ENCODE measurements at places on chromosomes 7 and 10.

GRCh38 chr7:137006293-137006692 lies 137.8 kb downstream of the CHRM2 start:
- DNase-seq, result no peak

DNA sequence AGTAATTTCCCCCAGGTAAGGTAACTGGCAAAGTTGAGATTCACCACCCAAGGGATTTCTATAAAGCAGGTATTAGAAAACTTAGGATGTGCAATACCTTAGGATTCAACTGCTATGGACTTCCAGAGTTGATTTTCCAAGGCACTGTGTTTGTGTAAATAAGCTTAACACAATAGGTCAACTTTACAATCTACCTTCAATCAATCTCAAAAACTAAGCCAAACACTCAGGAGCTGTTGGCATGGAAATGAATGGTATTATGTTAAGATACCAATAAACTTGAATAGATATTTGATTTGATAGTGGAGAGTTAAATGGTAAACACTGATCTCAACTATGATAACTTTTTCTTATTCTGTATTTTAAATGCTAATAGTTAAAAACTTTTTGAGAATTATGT lies 762 bp upstream of the SEMA3E start:
- DNase-seq, result no peak

DNA sequence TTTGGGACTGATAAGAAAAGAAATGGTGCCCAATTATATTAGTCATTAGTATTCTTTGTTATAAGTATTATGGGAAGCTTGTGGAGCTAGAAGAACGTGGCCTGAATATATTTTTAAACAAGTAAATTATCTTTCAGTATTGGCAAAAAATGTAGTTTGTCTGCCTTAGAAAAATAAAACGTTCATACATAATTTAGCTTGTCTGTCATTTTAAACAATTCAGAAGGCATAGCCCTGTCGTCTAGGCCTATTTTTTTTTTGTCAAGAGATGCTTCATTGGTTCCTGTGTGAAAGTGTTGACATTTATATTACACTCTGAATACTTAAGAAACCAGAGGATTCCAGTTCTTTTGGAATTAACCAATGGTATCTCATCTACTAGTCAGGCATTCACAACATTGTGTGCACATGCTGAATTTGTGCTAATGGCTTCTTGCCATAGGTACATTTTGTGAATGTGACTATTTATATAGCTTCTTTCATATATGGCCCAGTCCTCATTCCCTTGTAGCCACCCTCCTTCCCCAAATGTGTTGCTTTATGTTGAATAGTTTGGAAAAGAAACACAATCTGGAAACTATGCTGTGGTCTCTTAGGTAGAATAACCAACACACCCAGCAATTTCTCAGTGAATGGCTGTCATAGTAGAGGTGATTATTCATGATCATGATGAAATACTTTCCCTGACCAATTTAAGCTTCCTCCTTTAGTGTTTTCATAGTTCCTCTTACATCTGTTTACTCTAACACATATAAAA lies 435.8 kb downstream of the EXOC4 start:
- no peak for DNase-seq

DNA sequence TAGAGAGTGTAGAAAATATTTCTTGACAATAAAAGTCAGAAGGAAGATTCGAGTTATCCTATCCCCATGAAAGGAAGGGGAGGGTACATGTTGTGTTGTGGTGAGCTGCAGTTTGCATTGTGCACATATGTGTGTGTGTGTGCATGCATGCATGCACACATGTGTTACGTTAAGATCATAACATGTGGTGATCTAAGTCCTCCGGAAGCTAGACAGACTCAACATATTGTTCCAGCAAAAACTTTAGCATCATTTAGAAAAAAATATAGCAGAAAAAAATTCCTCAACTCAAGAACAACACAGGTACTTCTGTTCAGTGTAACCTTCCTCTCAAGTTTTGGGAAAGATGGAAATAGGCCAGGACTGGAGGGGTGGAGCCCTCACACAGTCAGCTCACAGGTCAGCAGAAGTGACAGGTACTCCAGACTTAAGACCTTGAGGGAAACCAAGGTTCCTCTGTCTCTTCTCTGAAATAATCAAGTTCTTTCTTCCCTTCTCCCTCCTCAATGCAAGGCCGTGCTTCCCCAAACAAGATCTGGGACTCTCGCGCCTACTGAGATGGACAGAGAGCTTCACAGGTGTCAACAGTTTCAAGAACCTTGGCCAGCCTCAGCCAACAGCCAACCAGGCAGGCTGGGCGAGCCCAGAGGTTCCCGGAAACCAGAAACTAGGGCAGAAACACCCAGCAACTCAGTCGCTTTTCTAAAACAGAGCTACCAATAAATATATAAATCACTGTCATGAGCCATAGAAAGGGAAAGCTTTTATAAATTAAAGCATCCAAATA lies 205.2 kb downstream of the FAM107B start:
- no peak for DNase-seq

DNA sequence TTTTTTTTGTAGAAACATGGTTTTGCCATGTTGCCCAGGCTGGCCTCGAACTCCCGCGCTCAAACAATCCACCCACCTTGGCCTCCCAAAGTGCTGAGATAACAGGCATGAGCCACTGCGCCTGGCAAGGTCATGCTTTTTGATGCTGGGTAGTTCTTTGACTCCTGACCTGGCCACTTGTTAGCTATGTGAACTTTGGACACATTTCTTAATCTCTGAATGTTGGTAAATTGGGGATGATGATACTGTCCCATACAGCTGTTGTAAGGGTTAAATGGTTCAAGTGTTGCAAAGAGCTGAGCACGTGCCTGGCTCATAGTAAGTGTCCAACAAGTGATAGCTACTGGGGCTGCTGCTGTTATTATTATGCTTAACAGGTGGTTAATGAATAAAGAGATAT lies 2.3 kb downstream of the ZNHIT1 start:
- DNase-seq, result no peak

GRCh38 chr7:27472043-27472442 lies 190.6 kb downstream of the HIBADH start:
- DNase-seq, result no peak

- no peak for DNase-seq
These were observed 1.1 kb downstream of the MRPS24 start for GRCh38 chr7:43868181-43868580.

DNA sequence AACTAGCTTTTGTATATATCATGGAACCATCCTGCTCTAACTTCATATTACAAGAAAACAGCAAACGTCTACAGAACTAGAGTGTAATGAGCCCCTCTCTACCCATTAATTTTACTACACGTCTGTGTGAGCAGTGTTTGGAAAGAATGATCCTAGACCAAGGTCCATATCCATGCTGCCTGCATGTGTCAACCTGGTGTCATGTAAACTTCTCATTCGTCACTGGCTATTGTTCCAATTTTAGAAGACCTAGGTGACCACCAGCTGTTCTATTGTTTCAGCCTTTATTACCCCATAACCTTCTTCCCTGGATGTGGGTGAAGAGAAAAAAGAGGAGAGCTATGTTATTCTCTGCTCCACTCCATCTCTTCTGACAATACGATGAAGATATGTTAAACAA lies 77.1 kb downstream of the CREM start:
- no peak for DNase-seq

DNA sequence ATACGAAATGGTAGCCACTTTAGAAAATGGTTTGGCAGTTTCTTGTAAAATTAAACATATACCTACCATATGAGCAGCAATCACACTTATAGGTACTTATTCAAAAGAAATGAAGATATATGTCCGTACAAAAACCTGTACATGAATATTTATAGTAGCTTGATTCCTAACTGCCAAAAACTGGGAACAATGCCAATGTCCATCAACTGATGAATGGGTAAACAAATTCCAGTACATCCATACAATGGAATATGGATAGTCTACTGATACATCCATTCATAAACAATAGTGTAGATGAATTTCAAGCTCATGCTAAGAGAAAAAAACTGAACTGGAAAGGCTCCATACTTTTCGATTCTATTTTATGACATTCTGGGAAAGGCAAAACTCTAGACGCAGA lies 68.5 kb downstream of the AGK start:
- no peak for DNase-seq

- DNase-seq, result no peak
These were observed 29.1 kb downstream of the MDH2 start for GRCh38 chr7:76076995-76077394.

DNA sequence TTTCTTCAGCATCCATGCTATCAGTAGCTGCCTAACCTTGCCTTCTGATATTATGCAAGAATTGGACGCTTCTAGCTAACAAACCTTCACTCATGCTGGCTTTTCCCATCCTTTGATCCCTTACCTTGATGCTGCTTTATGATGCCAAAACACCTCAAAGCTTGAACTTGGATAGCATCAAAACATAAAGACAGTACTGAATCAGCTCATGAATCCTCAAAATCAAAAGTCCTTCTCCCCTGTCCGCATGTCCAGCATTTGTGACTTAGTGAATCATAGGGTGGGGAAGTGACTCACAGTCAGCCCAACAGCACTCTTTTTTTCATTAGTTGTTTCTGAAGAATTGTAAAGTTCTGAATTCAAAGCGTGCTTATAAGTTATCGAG lies 89.5 kb upstream of the PIK3CG start:
- DNase-seq, result no peak

GRCh38 chr7:17269341-17270221 lies 28.9 kb upstream of the AHR start:
- no peak for DNase-seq

- DNase-seq, result peak; percentile 98
These were observed at the start of the genes AIMP2 and PMS2 for GRCh38 chr7:6008668-6009611. Gene AIMP2 (plus strand): TSS chr7:6009272. CDS start chr7:6009364, 92 bp downstream. Gene PMS2 (minus strand): TSS chr7:6009049. CDS start chr7:6009019, 30 bp downstream.

GRCh38 chr7:34165927-34166550 lies 260.7 kb downstream of the BMPER start:
- DNase-seq, result no peak

DNA sequence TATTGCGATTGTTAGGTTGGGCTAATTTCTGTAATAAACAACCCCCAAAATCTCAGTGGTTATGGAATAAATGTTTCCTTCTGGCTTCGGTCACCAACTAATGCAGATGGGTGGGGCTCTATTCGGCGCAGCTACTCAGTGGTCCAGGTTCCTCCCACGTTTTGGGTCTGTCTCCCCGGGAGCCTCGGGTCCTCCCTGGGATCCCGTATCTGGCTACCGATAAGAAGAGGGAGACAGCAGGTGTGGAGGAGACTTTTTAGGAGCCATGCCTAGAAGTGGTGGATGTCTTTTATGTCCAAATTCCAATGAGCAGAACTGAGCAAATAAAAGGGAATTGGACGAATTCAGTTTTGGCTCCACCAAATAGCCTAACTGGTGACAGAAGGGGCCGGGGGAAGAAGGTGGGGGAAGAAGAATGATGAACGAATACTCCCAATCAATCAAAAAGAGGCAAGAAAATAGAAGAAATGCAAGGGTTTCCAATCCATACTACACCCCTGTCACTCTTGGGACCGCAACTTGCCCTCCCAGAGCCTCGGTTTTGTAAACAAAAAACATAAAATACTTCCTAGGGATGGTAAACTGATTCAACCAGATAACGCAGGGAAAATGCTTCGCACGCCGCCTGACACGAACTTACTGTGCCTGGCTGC lies 498 bp upstream of the C10orf53 start:
- no peak for DNase-seq

- DNase-seq, result no peak
These were observed 283.0 kb downstream of the USP6NL start for GRCh38 chr10:11328264-11329061.

DNA sequence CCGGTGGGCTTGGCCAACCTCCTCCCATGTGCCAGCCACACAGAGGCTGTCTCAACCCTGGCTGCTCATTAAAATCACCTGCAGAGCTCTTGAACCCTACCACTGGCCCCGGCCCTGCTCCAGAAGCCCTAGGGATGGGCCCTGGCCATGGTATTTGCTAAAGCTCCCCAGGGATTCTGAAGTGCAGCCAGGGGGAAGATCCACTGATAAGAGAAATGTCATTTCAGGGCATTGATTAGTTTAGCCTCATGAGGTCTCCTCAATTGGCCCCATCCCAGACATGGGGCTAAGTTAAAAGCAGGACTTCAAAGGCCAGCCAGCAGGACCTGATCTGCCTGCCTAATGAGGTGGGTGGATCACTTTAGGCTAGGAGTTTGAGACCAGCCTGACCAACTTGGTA lies 65.2 kb downstream of the ABRAXAS2 start:
- DNase-seq, result no peak

DNA sequence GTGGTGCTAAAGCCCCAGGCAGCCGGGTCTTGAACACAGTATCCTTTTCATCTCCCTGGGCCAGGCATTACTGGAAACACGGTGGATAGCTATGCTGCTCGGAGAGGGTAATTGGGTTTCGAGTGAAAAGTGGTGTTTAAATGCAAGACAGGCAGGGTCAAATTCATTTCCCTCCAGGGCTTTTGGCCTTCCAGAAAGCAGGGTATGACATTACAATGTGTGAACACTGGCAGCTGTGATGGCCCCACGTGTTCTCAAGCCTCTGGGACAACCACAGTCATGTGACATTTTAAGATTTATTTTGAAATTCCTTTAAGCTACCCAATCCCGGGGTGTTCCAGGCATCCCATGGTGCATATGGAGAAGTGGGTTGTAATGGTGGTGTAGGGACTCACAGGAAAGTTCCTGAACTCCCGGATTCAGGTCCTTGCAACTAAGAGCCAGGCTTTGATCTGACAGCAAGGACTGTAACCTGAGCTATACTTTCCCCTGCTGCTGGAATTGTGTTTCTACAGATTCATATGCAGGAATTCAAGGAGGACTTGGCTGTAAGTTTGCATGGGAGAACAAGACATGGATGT lies 46.8 kb downstream of the INSYN2A start:
- DNase-seq, result no peak

- DNase-seq, result peak; percentile 68
These were observed 64.4 kb upstream of the PDGFA start for GRCh38 chr7:584122-584465.

- no peak for DNase-seq
These were observed 68.8 kb upstream of the ABLIM1 start for GRCh38 chr10:114726820-114727271.

Measured in activated CD4-positive, alpha-beta T cell treated with anti-CD3 and anti-CD28 coated beads, Interleukin-2, amount 50 U/mL, for 24 hours (primary cell).